ENCODE measurements at places on chromosomes 2 and 18.

- DNase-seq, result no peak
These were observed 147.2 kb upstream of the HAAO start for GRCh38 chr2:42939411-42940206.

- no peak for DNase-seq
These were observed 11.7 kb upstream of the MSH6 start for GRCh38 chr2:47771211-47771610.

- DNase-seq, result peak; percentile 54
These were observed 3.0 kb downstream of the SIX2 start for GRCh38 chr2:45006041-45006941.

GRCh38 chr2:239548965-239549595 is 148.3 kb upstream of the HDAC4 start:
- DNase-seq, result no peak

- peak; percentile 18 for DNase-seq
These were observed 67.6 kb downstream of the NEURL3 start for GRCh38 chr2:96437512-96437911.

DNA sequence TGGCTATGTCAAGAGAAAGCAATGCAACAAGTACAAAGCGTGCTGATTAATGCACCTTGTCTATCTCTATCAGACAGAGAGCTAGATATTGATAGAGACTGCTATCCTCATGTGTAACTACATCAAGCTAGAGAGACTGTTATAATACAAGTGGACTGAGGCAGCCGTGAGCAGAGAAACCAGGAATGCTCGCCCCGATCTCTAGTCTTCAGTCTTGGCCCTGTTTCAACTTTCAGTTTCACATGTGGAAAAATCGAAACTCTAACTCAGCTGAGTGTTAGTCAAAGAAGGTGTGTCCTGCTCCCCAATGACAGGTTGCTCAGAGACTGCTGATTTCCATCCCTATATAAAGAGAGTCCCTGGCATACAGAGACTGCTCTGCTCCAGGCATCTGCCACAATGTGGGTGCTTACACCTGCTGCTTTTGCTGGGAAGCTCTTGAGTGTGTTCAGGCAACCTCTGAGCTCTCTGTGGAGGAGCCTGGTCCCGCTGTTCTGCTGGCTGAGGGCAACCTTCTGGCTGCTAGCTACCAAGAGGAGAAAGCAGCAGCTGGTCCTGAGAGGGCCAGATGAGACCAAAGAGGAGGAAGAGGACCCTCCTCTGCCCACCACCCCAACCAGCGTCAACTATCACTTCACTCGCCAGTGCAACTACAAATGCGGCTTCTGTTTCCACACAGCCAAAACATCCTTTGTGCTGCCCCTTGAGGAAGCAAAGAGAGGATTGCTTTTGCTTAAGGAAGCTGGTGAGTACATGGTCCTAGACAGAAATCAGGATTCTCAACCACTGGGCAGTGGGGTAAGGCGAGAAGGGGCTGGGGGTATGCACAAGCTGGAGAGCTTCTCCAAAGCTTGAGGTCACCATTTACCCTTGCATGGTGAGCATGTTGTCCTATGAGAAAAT is at the start of gene RSAD2:
Gene RSAD2 (plus strand): TSS at position 376 of the 903 bp plus-strand sequence. CDS start 24 bp downstream, at position 400.
- DNase-seq, result peak; percentile 68

- DNase-seq, result no peak
These were observed 401.8 kb downstream of the KCNJ3 start for GRCh38 chr2:155100261-155100660.

DNA sequence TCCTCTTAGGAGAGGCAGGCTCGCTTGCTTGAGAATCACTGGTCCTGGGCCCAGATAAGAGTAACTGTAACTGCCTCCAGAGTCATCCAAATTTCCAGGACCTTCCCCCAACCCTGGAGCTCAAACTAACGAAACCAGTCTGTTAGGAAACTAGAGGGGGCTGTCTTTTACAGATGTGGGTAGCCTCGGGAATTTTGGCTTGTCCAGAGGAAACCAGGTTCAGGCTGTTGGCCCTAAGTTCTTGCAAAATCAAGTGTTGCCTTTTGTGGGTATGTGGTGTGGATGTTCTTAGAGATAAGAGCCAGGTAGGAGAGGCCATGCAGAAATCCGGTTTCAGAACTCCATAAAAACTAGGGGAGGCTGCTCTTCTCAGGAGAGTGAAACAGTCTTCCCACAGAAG is 125.0 kb upstream of the DLX2 start:
- peak; percentile 74 for DNase-seq

DNA sequence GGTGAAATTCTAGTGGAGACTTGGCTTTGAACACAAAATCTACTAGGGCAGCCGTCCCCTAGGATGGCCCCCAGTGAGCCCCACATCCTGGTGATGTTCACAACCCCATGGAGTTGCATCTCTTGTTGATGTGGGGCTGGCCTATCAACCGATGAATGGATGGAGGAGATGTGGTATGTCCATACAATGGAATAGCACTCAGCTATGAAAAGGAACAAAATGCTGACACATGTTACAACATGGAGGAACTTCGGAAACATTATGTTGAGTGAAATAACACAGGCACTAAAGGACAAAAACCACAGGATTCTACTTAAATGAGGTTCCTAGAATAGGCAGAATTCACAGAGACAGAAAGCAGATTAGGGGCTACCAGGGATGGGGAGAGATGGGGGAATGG is 80.1 kb upstream of the ASAP2 start:
- no peak for DNase-seq

- peak; percentile 82 for DNase-seq
These were observed 52.6 kb downstream of the NCK2 start for GRCh38 chr2:105797298-105797819.

DNA sequence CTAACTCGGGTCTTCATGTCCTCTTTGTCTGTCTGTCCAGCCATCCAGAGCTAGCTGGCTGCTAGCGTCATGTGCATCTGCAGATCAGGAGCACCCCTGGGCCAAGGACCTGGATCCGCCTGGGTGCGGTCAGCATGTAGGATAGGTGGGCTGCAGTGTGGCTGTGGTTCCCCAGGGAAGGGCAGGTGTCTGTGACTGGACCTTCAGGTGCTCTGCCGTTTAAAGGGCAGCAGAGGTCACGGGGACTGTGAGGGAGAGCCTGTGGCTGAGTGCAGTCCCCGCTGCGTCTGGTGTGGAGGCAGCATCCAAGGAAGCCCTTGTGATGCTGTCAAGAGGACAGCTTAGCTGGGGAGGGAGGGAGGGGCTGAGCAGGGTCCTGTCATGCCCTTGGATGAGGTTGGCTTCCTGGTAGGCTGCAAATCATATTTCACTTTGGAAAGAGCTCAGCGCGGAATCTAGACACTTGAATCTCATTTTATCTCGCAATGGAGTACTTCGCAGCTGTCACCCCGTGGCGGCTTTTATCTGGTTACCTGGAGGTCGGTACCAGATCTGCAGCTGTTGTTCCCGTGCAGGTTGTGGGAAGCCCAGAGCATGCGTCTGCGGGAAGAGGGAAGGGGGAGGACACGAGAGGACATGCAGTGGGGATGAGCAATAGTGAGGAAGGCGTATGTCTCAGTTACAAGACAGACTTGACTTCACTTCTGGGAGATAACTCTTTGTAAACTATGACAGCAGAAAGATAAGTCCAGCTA is 5.9 kb upstream of the RALB start:
- DNase-seq, result no peak

DNA sequence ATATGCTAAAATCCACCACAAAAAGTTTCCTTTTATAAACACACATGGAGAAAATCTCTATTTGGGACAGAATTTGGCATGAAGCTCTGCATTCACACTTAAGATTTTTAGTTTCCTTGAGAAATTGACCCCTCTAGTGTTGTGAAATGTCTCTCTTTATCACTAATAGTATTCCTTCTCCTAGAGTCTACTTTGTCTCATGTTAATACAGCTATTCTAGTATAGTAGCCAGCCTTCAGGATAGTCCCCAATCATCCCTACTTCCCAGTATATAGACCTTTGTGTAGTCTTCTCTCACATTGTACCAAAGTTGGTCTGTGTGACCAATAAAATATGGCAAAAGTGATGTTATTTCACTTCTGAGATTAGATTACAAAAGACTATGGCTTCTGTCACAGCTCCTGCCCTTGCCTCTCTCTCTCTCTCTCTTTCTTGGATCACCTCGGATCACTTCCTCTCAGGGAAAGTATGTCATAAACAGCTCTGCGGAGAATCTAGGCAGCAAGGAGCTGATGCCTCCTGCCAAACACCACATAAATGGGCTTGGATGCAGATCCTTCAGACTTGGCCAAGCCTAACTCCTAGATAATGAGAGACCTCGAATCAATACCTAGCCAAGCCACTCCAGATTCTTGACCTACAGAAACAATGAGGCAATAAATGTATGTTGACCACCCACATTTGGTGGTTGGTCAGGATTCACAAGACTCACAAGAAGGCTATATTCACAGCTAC is 59.7 kb upstream of the NABP1 start:
- DNase-seq, result no peak

- DNase-seq, result no peak
These were observed 51.8 kb downstream of the COL5A2 start for GRCh38 chr2:189127756-189128155.

DNA sequence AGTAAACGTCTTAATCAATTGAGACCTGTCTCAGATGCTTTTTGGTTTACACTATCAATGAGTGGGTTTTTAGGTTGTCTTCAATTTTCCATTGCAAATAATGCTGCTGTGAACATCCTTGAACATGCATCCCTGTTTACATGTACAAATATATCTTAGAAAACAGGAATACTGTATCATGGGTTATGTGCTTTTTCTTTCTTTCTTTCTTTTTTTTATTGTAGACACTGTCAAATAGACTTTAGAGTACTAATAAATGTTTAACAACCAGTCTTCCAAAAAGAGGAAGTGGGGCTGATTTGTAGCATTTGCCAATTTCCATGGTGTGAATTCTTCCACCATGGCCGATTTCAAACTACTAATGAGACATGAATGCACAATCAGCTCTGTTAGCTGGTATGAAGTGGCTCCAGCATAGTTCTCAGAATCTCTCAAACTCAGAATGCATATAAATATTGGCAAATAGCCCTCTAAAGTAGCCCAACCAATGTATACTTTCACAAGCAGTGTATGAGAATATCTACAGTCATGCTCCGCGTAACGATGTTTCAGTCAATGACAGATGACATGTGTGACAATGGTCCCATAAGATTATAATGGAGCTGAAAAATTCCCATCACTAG is 50.3 kb upstream of the B3GNT2 start:
- peak; percentile 83 for DNase-seq

- no peak for DNase-seq
These were observed 134.7 kb downstream of the LYPD6B start for GRCh38 chr2:149173220-149173619.

GRCh38 chr2:232744963-232745362 is 31.4 kb downstream of the KCNJ13 start:
- no peak for DNase-seq

DNA sequence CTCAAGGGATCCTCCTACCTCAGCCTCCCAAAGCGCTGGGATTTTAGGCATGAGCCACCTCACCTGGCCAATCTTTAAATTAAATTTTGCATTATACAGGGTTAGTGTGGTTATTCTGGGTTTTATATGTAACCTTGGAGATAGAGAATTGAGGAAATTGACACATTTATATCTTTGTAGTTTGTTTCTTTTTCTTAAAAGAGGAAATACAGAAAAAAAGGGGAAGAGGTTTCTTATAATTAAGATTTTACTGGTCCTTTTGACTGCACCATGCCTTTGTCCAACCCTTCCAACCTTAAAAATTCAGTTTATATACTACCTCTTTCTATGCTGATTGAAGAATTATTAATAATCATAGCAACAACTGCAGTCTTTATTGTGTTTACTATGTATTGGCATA is 210.1 kb upstream of the STON1 start:
- DNase-seq, result peak; percentile 76

- no peak for DNase-seq
These were observed 197.4 kb downstream of the CAMKMT start for GRCh38 chr2:44559108-44559507.

DNA sequence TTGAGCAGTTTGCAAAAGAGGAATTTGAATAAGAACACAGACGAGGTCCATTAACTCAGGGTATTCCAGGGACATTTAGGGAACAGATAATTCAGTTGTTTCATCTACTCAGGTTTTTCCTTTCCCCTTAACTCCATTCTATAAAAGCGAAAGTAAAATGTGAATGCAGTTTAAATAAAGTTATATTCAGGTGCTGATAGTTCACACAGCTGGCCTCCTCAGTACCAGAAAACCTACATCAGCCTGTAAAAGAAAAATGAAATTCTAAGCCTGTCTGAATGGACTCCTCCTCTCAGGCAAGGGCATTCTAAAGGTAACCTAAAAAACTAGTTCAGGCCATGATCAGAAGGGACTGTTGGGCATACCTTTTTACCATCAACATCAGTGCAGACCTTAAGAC is 873.8 kb downstream of the SUCLG1 start:
- no peak for DNase-seq

DNA sequence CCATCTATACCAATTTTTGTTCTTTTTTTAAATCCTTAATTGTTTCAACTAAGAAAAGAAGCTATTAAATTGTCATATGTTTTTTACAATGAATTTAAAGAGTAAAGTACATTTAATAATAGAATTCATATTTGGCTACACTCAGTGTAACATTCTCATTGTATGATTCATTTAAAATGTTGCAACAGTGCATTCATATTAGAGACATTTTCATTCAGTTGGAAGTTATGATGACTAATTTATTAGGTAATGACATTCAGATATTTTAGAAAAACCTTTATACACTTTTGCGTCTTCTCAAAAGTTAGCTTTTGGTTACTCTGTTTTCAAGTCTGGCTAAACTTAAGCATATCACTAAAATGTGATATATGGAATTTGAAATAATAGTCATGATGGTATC is 887.5 kb upstream of the NRXN1 start:
- no peak for DNase-seq

- DNase-seq, result peak; percentile 7
These were observed 55.9 kb downstream of the FEZ2 start for GRCh38 chr2:36541891-36542595.

DNA sequence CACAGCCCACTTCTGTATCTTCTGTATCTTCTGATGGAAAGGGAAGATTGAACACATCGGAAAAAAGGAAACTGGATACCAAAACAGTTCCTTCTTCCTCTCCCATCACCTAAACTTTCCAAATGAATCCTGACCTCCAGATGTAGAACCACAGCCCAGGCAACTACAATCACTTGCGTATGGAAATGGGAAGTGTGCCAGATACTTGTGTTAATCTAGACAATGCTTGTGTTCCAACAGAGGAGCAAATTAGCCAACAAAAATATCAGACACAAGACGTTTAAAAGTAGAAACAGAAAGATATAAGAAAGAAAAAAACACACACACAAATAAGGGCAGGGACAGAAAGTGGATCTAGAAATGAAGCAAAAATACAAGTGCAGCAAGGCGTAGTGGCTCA is 31.4 kb upstream of the DUSP2 start:
- no peak for DNase-seq

GRCh38 chr2:68218343-68218901 is 33.9 kb downstream of the PPP3R1 start:
- DNase-seq, result no peak

GRCh38 chr2:239444626-239445577 is 44.1 kb upstream of the HDAC4 start:
- no peak for DNase-seq

- no peak for DNase-seq
These were observed 213.7 kb upstream of the RAB6C start for GRCh38 chr2:129765678-129766351.

DNA sequence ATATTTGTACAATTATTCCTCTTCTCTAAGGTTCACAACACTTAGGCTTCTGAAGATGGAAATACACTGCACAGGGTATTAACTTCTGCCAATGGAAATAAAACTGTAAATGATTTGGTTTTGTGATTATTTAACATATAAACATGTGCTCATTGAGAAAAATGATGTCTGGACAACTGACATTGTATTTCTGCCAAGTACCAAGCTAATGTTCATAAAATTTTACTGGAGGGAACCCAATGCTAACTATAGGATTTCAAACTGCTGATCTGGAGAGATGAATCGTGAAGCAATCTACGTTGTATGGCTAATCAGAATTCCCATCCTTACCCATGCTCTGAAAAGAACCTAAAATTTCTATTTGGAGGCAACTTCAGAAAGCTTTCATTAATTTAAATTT is 279.7 kb downstream of the NRXN1 start:
- DNase-seq, result no peak
